IPS DF 6.9 (cell line): ENCODE measurements at places on chromosomes 5 and 9.
A peak's percentile ranks its signal among the peaks of the same experiment; 100 is the strongest.

DNA sequence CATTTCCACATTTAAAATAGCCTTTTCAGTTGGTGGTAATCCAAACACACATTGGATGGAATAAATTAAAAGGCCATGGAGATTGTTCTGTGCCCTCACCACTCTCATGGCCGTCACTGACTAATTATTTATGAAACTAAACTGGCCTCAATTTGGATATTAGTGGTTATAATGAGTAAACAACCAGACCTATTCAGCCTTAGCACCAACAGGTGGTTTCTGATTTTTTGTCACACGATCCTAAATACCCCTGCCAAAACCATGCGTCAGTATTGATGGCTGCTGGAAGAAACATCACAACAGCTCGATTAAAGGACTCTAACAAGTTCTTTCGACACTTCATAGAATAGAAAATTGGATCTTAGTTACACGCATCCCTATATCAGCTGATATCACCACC, 276.0 kb upstream of the DAP start:
- no peak for DNase-seq

- peak; percentile 16 for DNase-seq
These were observed 220.4 kb downstream of the PARP8 start for GRCh38 chr5:50886657-50887345.

GRCh38 chr5:143350751-143351602, 52.5 kb downstream of the NR3C1 start:
- no peak for DNase-seq

DNA sequence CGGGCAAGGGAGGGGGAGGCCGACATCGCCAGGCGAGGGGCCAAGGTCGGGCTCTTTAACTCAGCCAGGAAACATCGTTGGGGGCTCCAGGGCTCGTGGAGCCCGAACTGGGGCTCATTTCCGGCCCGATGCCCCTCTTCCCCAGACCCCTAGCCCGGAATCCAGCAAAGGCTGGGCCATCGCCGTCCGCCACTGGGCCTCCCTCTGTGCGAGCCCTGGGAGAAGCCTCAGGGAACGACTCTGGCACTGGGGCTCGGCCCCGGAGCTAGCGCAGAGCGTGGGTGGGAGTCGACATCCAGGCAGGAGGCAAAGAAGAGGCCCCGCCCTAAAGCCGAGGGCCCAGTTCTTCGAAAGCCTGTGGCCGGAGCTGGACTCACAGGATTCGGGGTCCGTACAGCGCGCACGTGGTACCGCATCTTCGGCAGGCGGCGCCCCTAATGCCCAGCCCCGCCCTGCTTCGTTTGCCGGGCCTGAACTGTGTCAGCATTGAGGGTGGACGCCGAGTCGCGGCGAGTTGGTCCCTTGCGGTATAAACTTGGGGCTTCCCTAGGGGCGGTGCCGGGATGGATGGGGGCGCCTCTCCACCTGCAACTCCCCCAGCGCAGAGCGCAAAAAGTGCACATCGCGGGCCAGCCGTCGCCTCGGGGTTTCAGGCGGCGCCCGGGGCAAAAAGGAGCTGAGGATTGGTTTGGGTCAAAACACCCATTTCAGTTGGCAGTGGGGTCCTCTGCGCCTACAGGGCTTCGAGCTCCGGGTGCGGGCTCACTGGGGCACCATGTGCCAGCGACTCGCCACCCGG, 3.6 kb upstream of the PAX5 start:
- no peak for DNase-seq

DNA sequence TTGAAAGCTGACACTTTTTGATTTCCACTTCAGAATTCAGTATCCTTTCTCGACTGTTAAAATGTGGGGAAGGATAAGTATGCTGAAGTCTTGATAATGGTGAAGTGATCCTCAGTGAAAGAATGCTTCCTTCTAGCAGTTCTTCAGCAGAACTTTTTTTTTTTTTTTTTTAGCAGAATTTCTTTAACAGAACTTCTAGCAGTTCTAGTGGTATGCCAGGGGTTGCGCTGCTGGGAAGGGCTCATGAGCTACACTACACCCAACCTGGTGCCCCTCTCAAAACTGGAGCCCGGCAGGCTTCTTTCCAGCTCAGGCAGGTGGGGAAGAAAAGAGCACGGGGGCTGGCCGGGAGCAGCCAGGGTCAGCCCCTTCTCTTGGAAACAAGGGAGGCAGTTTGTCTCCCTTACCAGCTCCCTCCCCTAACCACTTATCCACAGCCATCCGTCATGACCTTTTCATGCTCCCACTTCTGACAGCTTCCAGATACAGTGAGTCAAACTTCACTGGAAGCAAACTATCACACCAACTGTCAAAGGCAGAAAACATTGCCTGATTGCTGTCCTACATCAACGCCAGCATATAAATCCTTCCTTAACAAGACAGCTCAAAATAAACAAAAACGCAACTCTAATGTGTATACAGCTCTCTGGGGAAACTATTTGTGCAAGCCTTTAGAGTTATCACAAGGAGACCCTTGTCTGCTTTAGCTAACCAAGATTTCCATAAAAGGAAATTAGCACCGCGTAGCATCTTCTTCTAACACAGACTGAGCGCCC, 211.5 kb downstream of the GAPVD1 start:
- DNase-seq: no peak

DNA sequence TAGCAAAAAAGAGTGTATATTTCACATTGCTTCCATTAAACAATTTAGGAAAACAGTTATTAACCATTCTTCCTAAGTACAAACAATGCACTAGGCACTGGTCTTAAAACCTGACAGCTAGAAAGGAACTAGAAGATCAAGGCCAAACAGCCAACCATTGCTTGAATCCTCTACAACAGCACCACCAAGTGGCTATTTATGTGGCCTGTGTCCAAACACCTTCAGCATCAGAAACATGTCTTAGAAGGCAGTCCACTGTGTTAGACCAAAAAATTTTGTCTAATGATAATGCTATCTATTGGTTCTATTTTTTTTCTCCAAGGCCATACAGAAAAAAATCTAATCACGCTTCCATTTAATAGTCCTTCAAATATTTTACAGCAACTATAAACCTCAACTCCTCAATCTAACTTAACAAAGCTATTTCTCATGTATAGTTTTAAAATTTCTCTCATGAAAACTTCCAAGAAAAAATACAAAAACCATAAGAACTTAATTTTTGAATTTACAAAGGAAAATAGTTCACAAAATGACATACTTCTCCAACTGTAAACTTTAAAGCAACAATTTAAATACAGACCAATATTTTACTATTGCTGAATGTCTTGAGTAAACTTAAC, 36.1 kb downstream of the CAAP1 start:
- peak; percentile 61 for DNase-seq

- DNase-seq: no peak
These were observed 29.2 kb downstream of the HSPA4 start for GRCh38 chr5:133081036-133081435.

DNA sequence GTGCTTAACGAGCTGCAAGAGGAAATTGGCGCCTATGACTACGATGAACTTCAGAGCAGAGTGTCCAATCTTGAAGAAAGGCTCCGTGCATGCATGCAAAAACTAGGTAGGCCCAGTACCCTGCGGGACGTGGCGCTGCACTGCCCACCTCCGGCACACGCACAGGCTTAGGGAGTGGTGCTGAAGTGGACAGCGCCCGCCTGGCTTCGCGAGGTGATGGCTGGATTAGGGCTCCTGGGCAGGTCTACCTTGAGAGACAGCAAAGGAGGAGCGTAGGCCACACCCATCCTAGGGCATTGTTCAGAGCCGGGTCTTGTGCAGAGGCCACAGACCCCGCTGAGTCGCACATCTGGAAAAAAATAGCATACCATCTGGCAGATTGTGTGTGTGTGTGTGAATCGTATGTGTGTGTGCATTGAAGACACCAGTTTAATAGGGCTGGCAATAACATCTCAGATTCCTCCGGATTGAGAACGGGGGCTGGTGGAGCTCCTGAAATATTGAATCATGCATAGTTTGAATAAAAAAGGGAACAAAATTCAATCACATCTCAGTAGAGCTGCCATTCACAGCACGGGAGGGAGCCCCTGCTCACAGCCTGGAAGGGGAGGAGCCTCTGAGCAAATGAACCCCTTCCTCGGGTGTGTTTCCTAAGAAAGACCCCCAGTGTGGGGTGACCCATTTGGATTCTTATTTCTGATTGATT, 11.1 kb downstream of the OLFM1 start:
- DNase-seq: peak; percentile 33

DNA sequence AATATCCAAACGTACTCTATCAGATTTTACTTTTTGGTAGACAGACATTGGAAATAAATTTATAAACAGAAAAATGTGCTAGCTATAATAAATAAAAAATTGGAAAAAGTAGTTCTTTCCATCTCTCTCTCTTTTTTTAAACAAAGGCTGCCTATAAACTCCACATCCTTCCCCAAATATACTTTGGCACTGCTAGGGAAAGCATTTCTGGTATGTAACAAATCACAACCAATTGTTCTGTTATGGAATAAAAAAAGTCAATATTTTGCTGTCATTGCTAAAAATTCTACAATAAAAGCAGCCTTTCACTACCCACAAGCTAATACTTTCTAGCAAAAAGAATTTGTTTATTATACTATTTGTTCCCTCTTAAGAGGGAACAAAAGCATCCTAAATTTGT, 169.2 kb upstream of the TARS1 start:
- DNase-seq: no peak

- DNase-seq: no peak
These were observed 36.4 kb downstream of the SREK1 start for GRCh38 chr5:66180282-66181155.

DNA sequence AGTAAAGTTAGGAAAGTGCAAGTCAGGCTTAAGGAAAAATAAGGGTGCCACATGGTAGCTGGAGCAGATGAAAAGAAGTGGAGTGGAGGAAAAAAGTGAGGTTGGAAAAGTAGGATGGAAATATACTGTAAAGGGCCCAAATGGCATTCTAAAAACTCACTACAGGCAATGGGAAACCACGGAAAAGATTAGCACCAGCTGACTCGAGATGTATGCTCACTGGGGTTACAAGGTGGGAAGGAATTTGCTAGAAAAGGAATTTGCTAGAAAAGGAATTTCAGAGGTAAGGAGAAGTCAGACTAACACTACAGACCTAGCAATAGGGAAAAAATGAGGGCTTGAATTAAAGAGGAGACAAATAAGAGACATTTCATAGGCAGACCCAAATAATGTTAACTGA, 3.6 kb downstream of the PSMD5 start:
- DNase-seq: no peak

GRCh38 chr5:58071566-58071965, 388.3 kb downstream of the PLK2 start:
- no peak for DNase-seq
